ENCODE measurements at places on chromosomes 4 and X.

DNA sequence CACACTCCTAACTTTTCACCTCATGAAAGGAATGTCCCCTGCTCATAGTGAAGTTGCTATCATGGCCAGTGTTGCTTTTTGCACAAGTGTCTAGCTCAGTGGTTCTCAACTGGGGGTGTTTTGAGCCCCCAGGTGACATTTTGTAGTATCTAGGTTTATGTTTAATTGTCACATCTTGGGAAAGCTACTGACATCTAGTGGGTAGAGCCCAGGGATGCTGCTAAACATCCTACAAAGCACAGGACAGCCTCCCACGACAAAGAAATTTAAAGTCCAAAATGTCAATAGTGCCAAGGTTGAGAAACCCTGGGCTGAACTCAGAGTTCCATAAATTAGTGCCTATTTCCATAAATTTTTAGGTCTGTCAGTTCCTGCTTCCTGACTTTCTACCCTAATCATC is 70.7 kb upstream of the HCCS start:
- no peak for DNase-seq

GRCh38 chr4:11831739-11832138 is 403.0 kb upstream of the HS3ST1 start:
- DNase-seq, result no peak

GRCh38 chr4:112927544-112927943 is 121.9 kb upstream of the ANK2 start:
- no peak for DNase-seq

DNA sequence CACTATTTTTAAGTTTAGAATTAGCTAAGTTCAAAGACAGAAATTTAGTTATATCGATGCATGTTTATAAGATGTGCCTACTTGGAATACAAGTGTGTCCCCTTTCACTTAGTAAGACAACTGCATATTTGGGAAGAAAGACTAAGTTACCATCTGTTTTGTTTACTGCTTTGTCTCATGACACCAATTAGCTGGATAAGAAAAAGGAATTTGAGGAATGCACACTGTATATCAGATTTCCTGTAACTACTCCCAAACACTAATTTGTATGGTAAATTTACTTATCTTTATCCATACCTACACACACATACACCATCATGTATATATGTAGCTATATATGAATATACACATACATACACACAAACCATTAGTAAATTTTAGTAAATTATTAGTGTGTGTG is 1442.8 kb upstream of the IGFBP7 start:
- DNase-seq, result no peak

GRCh38 chrX:68989865-68990606 is 161.2 kb downstream of the EFNB1 start:
- DNase-seq, result no peak

- no peak for DNase-seq
These were observed 102.3 kb downstream of the PSAPL1 start for GRCh38 chr4:7332216-7333023.

DNA sequence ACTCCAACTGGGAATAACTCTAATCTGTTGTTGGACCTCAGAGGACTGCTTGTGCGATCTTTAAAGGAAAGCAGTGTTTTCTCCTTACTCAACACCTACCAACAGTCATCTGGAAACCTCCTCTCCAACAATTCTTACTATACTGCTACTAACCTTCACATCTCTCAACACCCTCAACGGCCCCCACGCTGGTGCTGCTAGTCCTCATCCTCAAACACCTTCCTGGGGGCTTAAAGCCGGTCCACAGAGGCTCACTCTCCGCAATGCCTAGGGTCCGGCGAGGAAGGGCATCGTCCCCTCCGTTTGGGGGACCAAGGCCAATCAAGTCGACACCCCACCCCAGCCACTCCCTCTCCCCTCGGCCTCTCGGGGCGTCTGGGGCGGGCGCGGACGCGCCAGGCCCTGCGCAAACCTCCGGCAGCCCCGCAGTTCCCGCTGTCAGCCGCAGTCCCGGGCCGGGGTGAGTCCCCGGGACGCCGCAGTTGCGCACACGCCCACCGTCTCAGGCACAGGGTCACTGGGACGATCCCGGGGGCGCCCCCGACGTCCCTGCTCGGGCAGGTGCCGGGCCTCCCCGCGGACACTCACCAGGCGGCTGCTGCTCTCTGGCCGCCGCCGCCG is 418 bp downstream of the TAB3 start:
- peak; percentile 1 for DNase-seq

GRCh38 chr4:147793569-147794313 is 61.9 kb downstream of the ARHGAP10 start:
- DNase-seq, result no peak

GRCh38 chrX:115531818-115532403 is 29.1 kb upstream of the PLS3 start:
- DNase-seq, result no peak

DNA sequence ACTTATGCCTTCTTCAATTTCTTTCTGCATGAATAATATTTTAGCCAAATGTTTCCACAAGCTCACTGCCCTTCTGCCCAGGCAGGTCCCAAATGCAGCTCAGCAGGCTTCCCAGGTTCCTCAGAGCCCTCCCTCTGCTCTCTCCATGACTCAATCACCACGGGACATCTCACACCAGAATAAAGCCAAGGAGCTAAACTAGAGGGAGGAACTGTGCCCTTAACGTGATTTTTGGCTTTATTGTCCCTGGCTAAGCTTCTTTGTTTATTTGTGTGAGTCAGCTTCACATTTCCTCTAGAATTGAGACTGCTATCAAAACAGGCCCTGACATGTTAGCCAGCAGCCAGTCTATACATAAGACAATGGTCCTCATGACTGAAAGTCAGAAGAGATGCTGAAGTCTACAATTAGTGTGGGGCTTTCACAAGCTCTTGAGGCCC is 186.4 kb upstream of the GALNT7 start:
- DNase-seq, result no peak

DNA sequence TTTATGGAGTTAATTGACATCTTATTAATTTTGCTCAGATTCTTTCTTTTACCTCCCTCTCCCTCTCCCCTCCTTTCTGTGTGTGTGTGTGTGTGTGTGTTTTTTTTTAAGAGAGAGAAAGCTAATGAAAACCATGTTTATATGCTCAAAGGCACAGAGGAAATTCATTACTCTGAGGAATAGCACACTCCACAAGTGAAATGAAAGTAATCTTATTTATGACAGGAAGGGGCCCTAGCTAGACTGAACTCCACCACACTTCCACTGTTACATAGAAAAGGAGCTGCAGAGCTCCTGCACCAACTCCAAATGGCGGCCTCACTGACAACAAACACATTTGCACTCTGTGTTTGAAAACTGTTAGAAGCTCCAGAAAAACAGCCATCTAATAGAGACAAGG is 150.6 kb downstream of the RASL11B start:
- no peak for DNase-seq

- DNase-seq, result no peak
These were observed 1953.0 kb upstream of the IGFBP7 start for GRCh38 chr4:59063015-59063720.

DNA sequence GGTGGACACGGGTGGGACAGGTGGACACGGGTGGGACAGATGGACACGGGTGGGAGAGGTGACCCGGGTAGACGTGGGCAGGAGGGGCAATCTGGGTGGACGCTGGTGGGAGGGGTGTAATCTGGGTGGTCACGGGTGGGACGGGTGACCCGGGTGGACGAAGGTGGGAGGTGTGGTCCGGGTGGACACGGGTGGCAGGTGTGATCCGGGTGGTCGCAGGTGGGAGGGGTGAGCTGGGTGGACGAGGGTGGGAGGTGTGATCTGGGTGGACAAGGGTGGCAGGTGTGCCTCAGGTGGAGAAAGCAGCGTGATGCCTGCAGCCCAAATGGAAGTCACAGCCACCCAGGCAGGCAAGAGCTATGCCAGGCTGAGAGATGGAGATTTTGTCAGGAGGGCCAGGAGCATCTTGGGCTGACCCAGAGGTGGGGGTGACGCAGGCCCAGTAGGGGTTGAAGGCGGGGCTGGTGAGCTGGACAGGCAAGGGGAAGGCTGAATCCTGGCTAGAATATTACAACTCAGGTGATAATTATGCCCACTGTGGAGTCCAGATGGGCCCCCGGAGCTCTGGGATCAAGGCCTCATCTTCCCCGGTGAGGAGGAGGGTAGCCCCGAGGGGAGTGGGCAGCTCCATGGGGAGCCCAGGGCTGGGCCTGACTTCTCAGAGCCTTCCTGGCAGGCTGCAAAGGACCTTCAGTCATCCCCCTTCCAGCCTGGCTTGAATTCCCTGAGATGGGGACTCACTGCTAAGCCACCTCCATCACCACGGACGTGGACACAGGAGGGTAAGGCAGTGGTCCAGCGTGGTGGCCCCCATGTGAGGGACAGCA is 100.0 kb downstream of the ADRA2C start:
- DNase-seq, result no peak

DNA sequence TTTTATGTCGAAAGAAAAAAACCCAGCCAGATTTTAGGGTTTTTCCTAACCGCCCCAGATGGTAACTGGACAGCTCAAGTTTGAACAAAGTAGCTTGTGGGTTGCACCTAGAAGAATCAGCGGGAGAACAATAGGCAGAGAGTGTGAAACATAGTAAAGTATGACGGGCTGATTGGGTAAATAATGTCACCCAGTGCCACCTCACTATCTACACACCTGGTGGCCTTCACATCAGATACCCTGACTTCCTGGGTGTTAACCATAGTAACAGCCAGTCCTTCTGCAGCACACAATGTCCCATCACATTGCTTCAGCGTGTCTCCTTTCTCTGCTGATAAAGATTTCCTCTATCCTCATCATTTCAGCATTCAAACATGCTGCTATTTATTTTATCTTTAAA is 159.1 kb upstream of the HS3ST1 start:
- no peak for DNase-seq

DNA sequence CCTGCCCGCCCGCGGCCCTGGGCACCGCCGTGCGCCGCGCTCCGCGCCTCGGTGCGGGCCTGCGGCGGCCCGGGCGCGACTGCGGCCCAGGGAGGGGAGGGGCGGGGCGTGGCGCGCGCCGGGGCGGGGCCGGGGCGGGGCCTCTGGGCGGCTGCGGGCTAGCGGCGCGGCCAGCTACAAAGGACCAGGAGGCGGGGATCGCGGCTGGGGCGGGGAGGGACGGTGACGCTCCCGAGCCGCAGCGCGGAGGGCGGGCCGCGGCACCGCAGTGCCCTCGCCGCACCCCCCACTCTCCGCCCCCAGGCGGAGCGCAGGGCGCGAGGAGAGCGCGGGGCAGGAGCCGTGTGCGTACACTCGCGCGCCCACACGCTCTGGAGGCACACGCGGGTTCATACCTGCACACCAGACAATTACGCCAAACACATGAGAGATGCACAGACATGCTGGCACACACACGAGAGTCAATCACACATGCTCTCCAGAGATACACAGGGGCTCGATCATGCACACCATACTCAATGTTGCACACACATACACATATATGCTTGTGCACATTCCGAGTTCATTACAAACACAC is at the start of gene CRMP1:
CRMP1 (minus strand) TSS at position 83 of the 577 bp plus-strand sequence. CDS start 117 bp downstream, outside the sequence.
- no peak for DNase-seq

- DNase-seq, result no peak
These were observed 66.9 kb upstream of the BMPR1B start for GRCh38 chr4:94690851-94691254.

DNA sequence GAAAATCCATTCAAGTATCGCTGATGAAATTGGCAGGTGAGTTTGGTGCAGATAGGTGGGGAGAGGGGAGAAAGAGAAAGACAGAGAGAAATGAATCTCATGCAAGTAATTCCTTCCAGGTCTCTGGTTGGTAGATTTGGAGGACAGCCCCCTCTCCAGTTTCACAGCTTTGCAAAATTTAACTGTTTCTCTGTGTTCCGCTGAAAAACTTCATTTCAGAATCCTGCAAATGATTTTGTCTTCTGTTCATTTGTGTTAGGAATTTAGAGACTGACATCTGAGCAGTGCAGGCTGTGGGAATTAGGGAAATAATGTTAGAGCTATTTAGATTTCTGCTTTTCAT is 328.5 kb downstream of the FBXW7 start:
- DNase-seq, result no peak

- DNase-seq, result no peak
These were observed 75.6 kb upstream of the GRXCR1 start for GRCh38 chr4:42816880-42817400.

GRCh38 chrX:53320543-53321229 is 39.3 kb upstream of the IQSEC2 start:
- no peak for DNase-seq

- DNase-seq, result no peak
These were observed 760.9 kb upstream of the INTU start for GRCh38 chr4:126871810-126872209.

DNA sequence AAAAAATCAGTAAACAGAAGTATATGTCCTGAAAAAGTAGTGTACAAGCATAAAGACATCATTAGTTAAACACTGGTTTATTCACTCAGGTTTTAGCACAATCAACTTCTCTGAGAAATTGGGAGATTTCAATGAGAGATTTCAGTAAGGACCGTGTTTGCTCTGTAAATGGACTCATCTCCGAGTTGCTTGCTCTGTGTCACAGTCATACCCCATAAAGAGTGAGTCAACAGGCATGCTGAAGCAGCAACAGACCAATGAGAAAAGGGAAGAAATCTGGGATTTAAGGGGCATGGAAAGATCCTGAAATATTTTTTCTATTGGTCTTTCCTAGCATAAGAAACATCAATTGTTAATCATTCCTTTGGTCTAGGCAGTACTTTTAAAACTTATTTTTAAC is 4.7 kb downstream of the GLUD2 start:
- DNase-seq, result no peak

DNA sequence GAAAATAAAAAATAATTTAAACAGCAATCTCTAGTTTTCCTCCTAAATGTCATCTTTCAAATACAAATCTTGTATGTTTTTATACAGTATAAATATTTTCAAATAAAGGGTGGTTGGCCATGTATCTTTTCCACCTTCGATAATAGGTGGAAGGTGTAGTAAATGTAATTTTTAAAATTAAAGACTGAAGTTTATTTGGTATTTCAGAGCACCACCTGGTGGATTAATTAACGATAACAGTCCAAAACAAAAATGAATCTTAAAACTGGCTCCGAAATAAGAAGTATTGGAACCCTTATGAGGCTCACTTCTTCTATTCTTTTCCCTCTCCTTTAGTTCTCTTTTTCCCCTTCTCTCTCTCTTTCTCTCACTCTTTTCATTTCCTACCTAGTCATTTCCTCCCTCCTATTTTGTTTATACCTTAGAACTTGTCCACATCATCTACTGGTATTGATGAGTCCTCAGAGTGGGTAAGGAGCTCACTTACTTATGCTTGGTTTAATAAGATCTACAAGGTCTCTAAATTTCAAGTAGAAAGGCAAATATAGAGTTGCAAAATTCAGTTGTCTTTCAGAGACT is 82.9 kb upstream of the EXOC1L start:
- no peak for DNase-seq

- no peak for DNase-seq
These were observed 2.7 kb downstream of the N4BP2 start for GRCh38 chr4:40059362-40059761.
